ENCODE measurements at places on chromosomes 5 and 9.

DNA sequence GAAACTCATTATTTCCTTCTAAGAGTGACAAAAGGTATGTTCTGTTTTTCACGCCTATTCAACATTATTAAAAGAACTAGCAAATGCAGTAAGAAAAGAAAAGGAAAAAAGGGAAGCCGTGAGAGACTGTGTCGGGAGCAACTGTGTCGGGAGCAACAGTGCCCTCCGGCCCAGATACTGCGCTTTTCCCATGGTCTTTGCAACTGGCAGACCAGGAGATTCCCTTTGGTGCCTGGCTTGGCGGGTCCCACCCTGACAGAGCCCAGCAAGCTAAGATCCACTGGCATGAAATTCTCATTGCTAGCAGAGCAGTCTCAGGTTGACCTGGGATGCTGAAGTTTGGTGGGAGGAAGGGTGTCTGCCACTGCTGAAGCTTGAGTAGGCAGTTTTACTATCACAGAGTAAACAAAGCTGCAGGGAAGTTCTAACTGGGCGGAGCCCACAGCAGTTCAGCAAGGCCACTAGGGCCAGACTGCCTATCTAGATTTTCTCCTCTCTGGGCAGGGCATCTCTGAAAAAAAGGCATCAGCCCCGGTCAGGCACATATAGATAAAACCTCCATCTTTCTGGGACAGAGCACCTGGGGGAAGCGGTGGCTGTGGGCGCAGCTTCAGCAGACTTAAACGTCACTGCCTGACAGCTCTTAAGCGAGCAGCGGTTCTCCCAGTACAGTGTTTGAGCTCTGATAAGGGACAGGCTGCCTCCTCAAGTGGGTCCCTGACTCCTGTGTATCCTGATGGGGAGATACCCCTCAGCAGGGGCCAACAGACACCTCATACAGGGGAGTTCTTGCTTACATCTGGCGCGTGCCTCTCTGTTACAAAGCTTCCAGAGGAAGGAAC is 1237.4 kb upstream of the CDH18 start:
- H3K27ac ChIP-seq = no peak overlapping the region
- DNase-seq = no peak
- H3K4me1 ChIP-seq = no peaks in the 10 kb centered on the region
- H3K4me3 ChIP-seq = no peak overlapping the region

DNA sequence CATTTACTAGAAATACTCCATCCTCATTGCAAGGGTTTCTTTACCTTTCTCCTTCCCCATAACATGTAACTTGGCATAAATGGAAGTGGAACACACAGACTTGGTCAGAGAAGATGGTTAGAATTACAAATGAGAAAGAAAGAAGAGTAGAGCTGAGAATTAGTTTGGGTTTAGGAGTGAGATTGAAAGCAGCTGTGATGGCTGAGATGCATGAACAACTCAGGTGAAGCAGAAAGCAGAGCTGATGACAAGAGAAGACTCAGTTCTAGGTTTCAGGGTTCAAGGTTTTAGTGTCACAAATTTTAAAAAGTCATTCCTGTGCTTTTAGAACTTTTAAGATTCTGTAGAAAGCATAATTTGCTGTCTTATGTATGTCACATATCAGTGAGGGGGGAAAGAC is 54.0 kb downstream of the TMEM161B start:
- no peak overlapping the region for H3K4me3 ChIP-seq
- DNase-seq = no peak
- H3K36me3 ChIP-seq = peaks cover 16% of the 10 kb centered on the region
- peak overlapping the region; percentile 21 for H3K27ac ChIP-seq

DNA sequence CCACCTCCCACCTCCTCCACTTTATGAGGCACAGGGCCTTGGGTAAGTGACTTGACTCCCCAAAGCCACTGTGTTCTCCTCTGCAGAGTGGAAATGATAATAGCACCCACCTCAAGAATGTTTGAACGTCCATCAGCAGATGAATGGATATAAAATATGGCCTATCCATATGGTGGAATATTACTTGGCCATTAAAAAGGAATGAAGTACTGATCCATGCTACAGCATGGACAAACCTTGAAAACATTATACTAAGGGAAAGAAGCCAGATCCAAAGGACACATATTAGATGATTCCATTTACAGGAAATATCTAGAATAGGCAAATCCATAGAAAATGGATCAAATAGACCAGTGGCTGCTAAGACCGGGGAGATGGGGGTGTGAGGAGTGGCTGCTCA is 50.2 kb downstream of the CFAP77 start:
- H3K4me1 ChIP-seq = peaks cover 4% of the 10 kb centered on the region
- H3K4me3 ChIP-seq = no peak overlapping the region
- H3K27ac ChIP-seq = no peak overlapping the region
- H3K27me3 ChIP-seq = peaks cover 7% of the 10 kb centered on the region
- H3K36me3 ChIP-seq = no peaks in the 10 kb centered on the region

- H3K4me3 ChIP-seq = no peak overlapping the region
- no peak for DNase-seq
- H3K27me3 ChIP-seq = peaks cover 5% of the 10 kb centered on the region
- H3K4me1 ChIP-seq = no peaks in the 10 kb centered on the region
- no peak overlapping the region for H3K27ac ChIP-seq
These were observed 138.1 kb downstream of the ATPSCKMT start for GRCh38 chr5:10111571-10111970.

GRCh38 chr5:15367489-15367888 is 132.5 kb upstream of the FBXL7 start:
- no peaks in the 10 kb centered on the region for H3K27me3 ChIP-seq
- no peaks in the 10 kb centered on the region for H3K4me1 ChIP-seq
- DNase-seq = no peak
- H3K36me3 ChIP-seq = no peaks in the 10 kb centered on the region
- H3K4me3 ChIP-seq = no peak overlapping the region
- no peak overlapping the region for H3K27ac ChIP-seq

- peaks cover 9% of the 10 kb centered on the region for H3K36me3 ChIP-seq
- H3K27me3 ChIP-seq = no peaks in the 10 kb centered on the region
- peaks cover 3% of the 10 kb centered on the region for H3K4me1 ChIP-seq
- no peak overlapping the region for H3K4me3 ChIP-seq
These were observed 64.5 kb downstream of the ERAP1 start for GRCh38 chr5:96743065-96743768.

GRCh38 chr9:131349522-131349880 is 44.4 kb upstream of the PRRC2B start:
- peaks cover 7% of the 10 kb centered on the region for H3K4me1 ChIP-seq
- no peaks in the 10 kb centered on the region for H3K36me3 ChIP-seq
- H3K27me3 ChIP-seq = no peaks in the 10 kb centered on the region
- H3K27ac ChIP-seq = no peak overlapping the region
- no peak overlapping the region for H3K4me3 ChIP-seq

- no peaks in the 10 kb centered on the region for H3K36me3 ChIP-seq
- H3K4me1 ChIP-seq = peaks cover 15% of the 10 kb centered on the region
- no peak for DNase-seq
- H3K4me3 ChIP-seq = no peak overlapping the region
These were observed 7.0 kb upstream of the UGT3A2 start for GRCh38 chr5:36073595-36074216.

DNA sequence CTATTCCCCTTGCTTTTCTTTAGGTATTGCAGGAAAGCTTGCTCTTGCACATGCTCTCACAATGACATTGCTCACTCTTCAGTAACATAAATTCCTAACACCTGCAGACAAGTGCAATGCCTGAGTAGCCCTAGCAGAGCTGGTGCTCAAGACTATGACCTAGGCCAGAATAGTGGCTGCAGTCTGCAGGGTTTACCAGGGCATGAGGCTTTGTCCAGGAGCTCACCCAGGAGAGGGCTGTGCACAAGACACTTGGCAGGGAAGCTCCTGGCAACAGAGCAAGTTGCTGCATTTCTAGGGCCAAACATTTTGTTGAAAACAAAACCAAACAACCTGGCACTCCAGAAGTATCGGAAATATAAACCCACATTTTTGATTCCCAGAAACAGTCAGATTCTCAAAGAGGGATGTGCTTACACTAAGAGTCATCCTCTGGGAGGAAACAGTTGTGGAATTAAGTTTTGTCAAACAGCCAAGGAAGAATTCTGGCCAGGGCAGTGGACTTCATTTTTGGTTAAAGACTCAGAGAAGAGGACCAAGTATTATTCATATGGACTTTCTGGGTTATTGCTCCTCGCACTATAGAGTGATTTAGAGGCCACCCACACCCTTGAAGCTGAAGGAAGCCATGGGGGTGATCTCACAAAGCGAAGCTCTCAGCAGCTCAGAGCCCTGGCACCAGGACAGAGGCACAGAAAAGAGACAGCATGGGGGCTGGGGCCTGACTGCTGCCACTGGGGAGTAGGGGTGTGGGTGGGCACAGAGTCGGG is 44.9 kb downstream of the MACROH2A1 start:
- H3K36me3 ChIP-seq = peaks cover 6% of the 10 kb centered on the region
- no peak overlapping the region for H3K4me3 ChIP-seq
- peaks cover 5% of the 10 kb centered on the region for H3K4me1 ChIP-seq
- no peaks in the 10 kb centered on the region for H3K27me3 ChIP-seq

- peaks cover 47% of the 10 kb centered on the region for H3K27me3 ChIP-seq
- no peak overlapping the region for H3K27ac ChIP-seq
- peaks cover 26% of the 10 kb centered on the region for H3K4me1 ChIP-seq
- peak overlapping the region; percentile 91 for H3K4me3 ChIP-seq
- no peak for DNase-seq
These were observed 2.0 kb downstream of the ENC1 start for GRCh38 chr5:74638544-74638969.

DNA sequence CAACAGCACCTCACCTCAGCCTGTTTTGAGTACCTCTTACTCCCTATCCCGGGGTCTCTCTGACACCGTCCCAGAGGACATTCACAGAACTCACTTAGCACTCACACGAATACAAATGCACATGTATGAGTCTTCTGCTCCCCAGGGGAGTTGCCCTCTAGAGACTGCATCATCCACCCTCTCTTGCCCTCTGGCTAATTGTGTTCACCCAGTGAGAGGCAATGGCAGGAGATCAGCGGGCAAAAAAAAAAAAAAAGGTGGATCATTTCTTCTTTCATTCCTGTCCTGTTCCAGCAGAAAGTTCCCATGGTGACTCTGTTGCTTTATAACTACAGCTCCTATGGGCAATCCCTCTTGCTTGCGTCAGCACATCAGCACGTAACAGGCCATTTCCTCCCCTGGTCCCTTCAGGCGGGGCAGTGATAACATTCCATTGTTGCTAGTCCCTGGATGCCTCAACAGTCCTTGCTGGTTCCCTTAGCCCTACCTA is 23.5 kb upstream of the SNX2 start:
- H3K4me1 ChIP-seq = peaks cover 4% of the 10 kb centered on the region
- no peak for DNase-seq
- H3K27me3 ChIP-seq = peaks cover 34% of the 10 kb centered on the region
- no peak overlapping the region for H3K27ac ChIP-seq
- H3K36me3 ChIP-seq = peaks cover 5% of the 10 kb centered on the region
- H3K4me3 ChIP-seq = no peak overlapping the region

- no peak overlapping the region for H3K27ac ChIP-seq
- H3K27me3 ChIP-seq = no peaks in the 10 kb centered on the region
These were observed 83.9 kb downstream of the PAPPA start for GRCh38 chr9:116237456-116237855.

DNA sequence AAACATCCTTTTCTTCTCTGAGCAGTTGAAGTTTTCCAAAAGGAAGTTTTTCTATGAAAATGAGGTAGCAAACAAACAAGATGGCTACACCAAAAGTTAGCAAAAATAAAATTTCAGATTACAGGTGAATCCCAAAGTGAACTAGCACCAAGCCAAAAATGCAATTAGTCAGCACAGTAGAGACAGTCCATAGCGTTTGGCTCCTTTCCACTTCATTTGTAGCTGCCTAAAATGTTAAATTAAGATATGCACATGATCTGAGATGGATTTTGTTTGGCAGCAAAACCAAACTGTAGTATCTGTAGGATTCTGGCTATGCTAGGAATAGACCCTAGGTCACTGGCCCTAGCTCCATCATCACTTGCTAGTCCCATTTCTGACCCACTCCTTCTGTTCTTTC is 45.7 kb upstream of the SHOC1 start:
- no peak for DNase-seq
- no peak overlapping the region for H3K27ac ChIP-seq
- peaks cover 2% of the 10 kb centered on the region for H3K36me3 ChIP-seq
- peaks cover 2% of the 10 kb centered on the region for H3K4me1 ChIP-seq
- peaks cover 10% of the 10 kb centered on the region for H3K27me3 ChIP-seq
- no peak overlapping the region for H3K4me3 ChIP-seq

GRCh38 chr5:132190161-132190817 is 37.4 kb downstream of the P4HA2 start:
- H3K27ac ChIP-seq = no peak overlapping the region
- H3K4me1 ChIP-seq = peaks cover 5% of the 10 kb centered on the region
- no peak overlapping the region for H3K4me3 ChIP-seq
- no peak for DNase-seq

- H3K36me3 ChIP-seq = no peaks in the 10 kb centered on the region
- H3K4me3 ChIP-seq = peak overlapping the region; percentile 31
- H3K4me1 ChIP-seq = peaks cover 10% of the 10 kb centered on the region
- H3K27me3 ChIP-seq = peaks cover 16% of the 10 kb centered on the region
- no peak overlapping the region for H3K27ac ChIP-seq
These were observed 53.2 kb upstream of the SLC25A51 start for GRCh38 chr9:37956904-37957663.

DNA sequence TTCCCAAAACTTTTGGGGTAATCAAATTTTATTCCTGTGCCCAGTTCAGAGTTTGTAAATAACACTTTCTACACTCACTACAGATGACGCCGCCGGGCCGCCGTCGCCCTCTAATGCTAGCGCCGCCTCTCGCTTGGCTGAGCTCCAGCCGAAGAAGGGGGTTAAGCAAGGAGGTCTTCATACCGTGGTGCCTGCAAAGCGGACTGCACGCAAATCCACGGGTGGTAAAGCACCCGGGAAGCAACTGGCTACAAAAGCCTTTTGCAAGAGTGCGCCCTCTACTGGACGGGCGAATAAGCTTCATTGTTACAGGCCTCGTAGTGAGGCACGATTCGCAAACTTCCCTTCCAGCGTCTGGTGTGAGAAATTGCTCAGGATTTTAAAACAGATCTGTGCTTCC is 280.4 kb downstream of the MEF2C start:
- no peaks in the 10 kb centered on the region for H3K36me3 ChIP-seq
- H3K27ac ChIP-seq = no peak overlapping the region
- DNase-seq = no peak
- no peaks in the 10 kb centered on the region for H3K4me1 ChIP-seq
- peaks cover 7% of the 10 kb centered on the region for H3K27me3 ChIP-seq
- no peak overlapping the region for H3K4me3 ChIP-seq

DNA sequence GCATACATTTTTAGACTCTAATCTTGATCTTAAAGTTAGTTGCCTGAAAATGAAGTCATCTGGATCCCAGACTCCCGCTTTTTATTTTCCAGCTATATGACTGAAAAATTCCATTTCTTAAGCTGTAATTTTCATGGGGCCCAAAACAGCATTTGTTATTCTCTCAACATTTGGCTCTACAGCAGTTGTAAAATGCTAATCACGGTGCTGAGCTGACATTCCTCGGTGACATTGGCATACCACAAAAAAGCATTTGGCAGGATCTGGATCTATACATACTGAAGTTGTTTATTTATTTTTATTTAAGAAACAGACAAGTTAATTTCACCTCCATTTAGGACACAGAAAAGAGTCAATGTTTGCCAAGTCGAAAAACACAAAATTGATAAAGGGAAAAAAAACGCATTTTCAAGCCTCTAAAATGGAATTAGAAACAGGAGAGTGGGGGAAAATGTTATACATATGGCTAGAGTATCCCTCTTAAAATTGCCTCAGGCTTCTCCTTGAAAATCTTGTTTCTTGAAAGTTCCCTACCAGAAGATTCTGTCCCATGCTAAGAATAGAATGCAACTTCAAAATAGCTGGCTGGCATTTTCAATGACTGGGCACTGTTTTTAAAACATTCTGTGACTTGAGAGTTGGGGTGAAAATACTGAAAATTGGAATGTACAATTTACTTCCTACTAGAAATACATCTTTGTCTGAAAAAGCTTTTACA is 207.5 kb upstream of the TBCA start:
- H3K27ac ChIP-seq = no peak overlapping the region
- H3K27me3 ChIP-seq = peaks cover 24% of the 10 kb centered on the region
- no peak for DNase-seq
- no peaks in the 10 kb centered on the region for H3K36me3 ChIP-seq
- H3K4me3 ChIP-seq = no peak overlapping the region

Measured in T-helper 17 cell (primary cell).